ENCODE measurements at places on chromosomes 3 and 15.

- DNase-seq = no peak
These were observed 417.8 kb upstream of the TPM1 start for GRCh38 chr15:62624547-62625378.

- no peak for DNase-seq
These were observed 22.9 kb upstream of the KIF23 start for GRCh38 chr15:69391046-69391757.

DNA sequence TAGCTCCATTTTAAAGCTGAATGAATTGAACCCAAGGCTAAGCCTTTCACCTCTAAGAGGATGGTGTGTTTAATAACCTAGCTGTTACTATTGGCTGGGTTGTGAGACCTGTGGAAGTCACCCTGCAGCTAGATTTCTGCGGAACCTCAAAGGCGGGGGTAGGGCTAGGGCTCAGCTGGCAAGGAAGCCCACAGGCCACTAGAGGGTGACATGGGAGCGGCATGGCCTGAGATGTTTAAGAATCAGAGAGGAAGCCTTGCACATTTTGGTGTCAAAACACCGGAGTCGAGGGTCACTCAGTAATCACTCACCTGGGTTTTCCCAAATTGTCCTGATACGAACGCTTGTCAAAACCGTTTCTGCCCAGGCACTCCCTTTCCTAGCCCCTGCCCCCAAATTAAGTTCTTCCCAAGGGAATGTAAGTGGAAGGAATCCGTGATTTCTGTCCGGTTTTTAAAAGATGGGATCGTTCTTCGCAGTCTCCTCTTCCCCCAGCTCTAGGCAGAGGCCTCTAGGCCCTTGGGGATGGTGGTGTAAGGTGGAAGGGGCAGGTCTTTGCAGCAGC is 3.8 kb upstream of the ACAD9 start:
- peak; percentile 28 for DNase-seq

GRCh38 chr3:152611905-152612304 is 223.0 kb upstream of the P2RY1 start:
- DNase-seq = no peak

DNA sequence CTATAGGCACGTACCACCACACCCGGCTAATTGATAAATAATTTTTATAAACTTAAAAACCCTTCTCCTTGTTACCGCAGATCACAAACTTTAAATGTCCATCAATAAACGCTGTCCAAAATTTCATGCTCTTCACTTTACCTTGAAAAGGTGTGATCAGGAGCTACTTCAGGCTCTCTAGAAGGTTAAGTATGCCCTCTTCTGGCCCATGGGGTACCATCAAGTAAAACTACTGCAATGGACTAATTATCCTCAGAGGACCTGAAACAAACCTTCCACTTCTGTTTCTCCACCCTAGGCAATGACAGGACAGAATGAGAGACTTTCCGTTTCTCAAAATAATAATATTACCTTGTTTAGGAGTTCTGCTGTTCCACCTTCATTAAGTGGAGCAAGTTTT is 9.2 kb downstream of the LZTFL1 start:
- DNase-seq = no peak

DNA sequence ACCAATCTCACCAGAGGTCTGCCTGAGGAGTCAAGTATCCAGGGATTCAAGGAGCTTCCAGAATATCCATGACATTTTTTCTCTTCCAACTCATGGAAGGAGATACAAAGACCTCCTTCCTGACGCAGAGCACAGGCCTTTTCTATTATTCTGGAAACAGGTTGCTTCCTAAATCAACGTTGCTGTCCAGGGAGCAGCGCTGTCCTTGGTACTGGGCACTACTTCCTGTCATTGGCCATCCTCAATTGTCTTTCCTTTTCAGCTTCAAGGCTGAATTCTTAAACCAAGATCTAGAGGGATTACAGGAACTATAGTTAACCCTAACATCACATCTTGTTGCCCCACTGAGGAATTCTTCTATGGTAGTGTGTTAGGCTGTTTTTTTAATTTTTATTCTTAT is 50.4 kb upstream of the TBC1D21 start:
- no peak for DNase-seq

DNA sequence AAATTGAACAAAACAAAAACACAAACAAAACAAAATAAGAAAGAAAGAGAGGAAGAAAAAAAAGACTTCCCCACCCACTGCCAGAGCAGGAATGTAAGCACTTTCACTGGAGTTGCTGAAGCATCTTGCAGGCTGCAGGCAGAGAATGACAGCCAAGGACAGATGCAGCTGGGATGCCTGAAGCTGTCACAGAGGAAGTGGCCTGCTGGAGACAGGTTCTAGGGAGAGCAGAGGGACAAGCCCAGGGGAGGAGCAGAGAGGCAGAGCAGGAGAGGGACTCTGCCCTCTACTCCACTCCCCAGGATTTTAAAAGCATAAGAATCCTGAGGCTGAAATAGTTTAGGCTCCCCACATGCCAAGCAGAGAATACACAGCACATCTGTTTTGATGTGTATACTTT is 326.2 kb downstream of the TUSC7 start:
- DNase-seq = peak; percentile 20

GRCh38 chr3:71964170-71964569 is 179.2 kb upstream of the PROK2 start:
- no peak for DNase-seq

- no peak for DNase-seq
These were observed 307.2 kb downstream of the FEZF2 start for GRCh38 chr3:62065985-62066693.

GRCh38 chr3:59385547-59385946 is 335.7 kb upstream of the CFAP20DC start:
- no peak for DNase-seq

GRCh38 chr15:77031376-77032050 is 36.6 kb downstream of the PSTPIP1 start:
- peak; percentile 30 for DNase-seq

DNA sequence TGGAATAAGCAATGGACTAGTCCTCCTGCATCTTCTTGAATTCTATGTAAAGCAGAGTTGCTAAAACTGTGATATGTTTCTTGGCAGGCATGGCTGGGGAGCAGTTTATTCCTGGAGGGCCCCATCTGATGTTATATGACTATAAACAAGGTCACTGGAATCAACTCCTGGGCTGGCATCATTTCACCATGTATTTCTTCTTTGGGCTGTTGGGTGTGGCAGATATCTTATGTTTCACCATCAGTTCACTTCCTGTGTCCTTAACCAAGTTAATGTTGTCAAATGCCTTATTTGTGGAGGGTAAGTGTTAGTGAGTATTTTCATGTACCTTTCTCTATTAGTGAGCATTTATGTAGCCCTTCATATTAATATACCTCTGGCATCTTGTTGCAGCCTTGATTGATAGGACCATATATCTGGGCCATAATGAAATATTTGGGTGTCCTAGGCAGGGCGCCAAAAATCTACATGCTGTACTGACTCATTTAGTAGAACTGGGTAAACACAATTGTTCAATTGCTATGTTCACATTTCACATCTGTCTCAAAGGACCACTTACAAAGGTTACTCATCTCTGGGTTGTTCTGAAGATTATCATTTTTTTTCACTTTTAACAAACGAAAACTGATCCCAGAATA is 52.6 kb upstream of the ADGRG7 start:
- DNase-seq = no peak

DNA sequence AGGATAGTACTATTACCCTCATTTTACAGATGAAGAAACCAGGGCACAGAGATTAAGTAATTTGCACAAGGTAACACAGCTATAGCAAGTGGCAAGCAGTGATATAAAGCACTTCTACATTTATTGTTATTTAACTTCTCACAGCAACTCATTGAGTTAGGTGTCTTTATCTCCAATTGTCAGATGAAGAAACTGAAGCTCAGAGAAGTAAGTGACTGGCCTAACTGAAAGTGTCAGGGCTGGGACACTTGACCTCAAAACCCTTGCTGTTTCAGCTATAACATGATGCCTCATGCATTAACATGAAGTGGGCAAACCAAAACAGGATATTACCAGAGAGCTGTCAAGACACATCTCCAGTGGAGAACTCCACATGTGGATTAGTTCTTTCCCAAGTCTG is 65.8 kb upstream of the LEKR1 start:
- no peak for DNase-seq

DNA sequence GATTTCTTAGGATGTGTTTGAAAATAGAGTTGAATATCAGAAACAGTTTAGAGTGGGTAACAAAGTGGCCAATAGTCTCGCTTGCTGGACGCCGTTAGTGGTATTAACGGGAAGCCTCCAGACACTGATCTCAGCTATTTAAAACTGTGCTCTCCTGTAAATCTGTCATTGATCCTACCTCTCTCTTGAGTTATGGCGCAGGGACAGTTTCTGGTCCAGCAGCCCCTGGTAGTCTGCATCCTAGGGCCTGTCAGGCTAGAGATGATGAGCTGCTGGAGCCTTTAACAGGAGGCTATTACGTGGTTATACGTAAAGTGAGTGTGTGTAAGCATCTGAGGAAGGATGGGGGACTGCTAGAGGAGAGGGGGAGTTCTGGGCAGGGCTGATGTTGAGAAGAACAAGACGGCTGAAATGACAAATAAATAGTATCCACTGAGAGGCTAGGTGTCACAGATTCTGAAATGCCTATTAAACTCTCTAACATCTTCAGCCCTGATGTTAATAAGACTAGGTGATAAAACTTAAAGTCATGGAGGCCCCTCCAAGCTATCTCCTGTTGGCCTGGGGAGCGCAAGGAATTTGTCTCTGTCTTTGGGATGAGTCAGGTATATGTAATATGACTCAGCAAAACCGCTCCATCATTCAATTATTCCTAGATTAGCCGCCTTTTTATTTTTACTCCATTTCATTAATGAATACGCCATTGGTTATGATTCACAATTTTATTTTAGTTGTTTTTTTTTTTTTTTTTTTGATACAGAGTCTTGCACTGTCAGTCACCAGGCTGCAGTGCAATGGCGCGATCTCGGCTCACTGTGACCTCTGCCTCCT is 155.7 kb downstream of the GREM1 start:
- DNase-seq = no peak

DNA sequence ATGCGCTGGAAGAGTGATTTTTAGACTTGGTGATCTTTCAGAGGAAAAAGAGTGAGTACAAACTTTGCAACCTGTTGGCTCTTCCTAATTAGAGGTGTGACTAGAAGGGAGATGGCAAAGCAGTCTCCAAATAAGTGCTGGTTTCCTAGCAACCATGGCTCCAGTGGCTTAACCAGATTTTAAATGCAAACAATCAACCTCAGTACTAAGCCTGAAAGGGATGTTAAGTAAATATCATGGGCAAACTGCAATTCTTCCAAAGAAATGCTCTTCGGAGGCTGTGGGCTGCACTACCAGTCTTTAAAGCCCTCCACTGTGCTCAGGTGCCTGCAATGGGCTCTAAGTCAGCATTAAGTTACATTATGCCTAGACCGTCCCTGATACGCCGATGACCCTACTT is 678.1 kb upstream of the CCDC54 start:
- DNase-seq = no peak

DNA sequence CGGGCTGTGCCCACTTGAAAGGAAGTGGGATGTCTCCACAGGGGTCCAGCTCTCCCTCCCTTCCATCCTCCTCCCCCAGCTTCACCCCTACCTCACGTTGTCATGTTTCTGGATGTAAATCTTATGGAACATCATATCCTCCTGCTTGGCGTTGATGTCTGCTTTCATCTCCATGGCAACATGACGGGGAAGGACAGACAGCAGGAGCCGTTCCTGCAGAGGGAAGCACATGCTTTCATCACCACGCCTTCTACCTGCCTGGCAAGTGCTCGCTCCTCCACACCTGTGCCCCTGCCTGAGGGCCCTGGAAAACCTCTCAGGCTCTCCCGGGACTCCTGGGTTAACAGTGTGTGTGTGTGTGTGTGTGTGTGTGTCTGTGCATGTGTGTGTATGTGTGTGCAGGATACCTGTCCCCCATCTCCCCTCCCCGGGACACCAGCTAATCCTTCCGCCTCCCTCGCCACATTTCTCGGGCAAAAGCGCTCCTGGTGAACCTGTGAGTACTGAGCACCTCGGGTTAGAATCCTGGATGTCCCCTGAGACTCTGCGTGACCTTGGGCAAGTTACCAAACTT is 101.1 kb downstream of the ADCY5 start:
- no peak for DNase-seq

- no peak for DNase-seq
These were observed 23.9 kb downstream of the RBPMS2 start for GRCh38 chr15:64751464-64751863.

- no peak for DNase-seq
These were observed 399.6 kb downstream of the LPP start for GRCh38 chr3:188553569-188553968.

DNA sequence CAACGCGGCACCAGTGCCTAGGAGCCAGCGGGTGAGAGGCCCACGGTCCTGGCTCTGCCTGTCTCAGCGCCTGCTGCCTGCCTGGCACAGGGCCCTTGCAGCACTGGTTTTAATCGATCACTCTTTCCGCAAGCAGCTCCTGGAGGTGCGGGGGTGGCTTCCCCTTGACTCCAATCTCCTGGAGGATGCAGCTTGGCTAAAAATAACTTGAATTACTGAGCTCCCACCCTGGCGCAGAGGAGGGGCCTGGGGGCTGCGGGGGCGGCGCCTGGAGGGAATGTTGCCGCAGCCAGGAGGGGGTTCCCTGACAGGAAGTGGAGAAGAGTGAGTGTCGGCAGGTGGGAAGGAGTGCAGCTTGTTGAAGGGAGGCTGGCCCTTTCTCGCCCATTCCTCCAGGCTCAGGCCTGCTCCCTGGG is 9.9 kb upstream of the RPL29 start:
- no peak for DNase-seq

DNA sequence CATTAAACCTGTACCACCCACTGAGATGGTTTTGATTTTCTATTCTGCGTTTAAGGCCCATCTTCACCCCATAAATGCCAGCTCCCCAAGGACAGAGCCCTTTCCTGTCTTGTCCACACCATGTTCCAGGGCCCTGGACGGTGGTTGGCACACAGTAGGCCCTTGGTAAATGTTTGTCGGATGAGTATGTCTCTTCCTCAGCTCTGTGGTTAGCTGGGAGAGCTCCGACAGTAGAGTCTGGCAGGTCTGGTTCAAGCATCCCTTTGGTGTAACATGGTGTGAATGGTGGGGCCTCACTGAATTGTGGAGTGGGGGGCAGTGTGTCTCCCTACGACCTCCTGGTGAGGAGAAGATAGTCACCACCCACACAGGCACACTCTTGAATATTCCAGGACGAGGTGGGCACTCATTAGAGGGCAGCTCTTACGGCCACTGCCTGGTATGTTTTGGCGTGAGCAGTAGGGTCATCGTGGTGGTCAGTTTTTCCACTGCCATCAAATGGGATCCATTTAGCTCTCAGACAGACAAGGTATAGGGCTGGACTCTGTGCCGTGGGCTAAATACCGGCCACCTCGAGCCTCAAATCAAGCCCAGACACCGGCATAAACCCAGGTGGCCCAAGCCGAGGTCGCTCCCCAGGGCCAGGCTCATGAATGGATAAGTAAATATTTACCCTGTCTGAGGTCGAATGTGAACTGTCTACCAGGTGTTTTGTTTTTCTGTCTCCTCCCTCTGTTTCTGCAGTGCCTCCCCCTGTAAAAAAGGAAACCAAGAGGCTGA is 61.3 kb downstream of the SMAD3 start:
- peak; percentile 55 for DNase-seq

- DNase-seq = no peak
These were observed 84.4 kb upstream of the MEX3B start for GRCh38 chr15:82130248-82130647.

DNA sequence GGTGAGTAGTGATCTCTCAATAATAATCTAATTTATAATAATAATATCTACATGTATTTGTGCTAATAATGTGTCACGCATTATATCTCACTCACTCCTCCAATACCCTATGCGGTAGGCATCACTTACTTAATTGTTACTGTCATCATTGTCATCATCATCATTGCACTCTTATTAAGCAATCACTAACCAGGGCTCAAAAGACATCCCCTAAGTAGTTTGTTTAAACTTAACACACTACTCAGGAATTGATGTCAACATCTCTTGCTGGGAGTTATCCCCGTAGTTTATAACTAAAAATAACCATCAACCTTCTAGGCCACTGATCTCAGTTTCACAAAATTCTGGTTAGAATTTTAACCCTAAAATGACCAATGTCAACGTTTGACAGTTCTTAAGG is 56.8 kb upstream of the ICE2 start:
- DNase-seq = no peak
